Frontal cortex (tissue), 4 donors: ENCODE measurements at places on chromosomes 7 and 10. TPM values are rescaled to one million over a fixed set of nuclear protein-coding genes. Genes with fewer than 3 reads are reported as not detected.

The ARMS2 gene
- total RNA-seq: not detected

The TMEM273 gene
- 2.4 TPM for total RNA-seq

The HYCC1 gene
- 86.4 TPM for total RNA-seq

The LMTK2 gene
- total RNA-seq: 37.1 TPM

The LIPM gene
- not detected for total RNA-seq

The NANOS1 gene
- total RNA-seq: 7.3 TPM

The OR2A1 gene
- total RNA-seq: not detected

The ADAM22 gene
- 76.2 TPM for total RNA-seq

The PTPN12 gene
- 141 TPM for total RNA-seq

The NKX2-3 gene
- total RNA-seq: under 0.01 TPM

The CYP3A7 gene
- not detected for total RNA-seq

The GPR26 gene
- 5.3 TPM for total RNA-seq

GRCh38 chr7:129898502-129899160 lies 54.1 kb downstream of the UBE2H start:
- DNase-seq: no peak

- DNase-seq: no peak
These were observed 180.1 kb upstream of the CCDC6 start for GRCh38 chr10:60086421-60086820.

- no peak for DNase-seq
These were observed 994 bp downstream of the SLC25A28 start for GRCh38 chr10:99619090-99619800.

DNA sequence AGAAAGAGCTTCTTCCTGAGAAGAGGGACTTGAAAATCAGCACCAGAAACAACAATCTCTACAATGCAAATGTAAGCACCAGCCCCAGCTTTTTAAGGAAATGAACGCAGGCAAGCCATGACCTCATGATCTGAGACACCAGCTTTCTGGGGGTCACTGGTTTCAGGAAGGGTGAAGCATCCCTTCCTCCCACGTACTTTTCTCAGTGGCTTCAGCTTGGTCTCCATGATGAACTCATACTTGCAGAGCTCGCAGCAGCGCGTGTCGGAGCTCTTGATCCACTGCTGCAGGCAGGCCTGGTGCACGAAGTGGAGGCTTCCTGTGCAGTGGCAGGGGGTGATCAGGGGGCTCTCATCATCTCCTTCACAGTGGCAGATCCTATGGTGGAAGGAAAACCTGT lies 87.0 kb downstream of the ALOX5 start:
- DNase-seq: no peak

DNA sequence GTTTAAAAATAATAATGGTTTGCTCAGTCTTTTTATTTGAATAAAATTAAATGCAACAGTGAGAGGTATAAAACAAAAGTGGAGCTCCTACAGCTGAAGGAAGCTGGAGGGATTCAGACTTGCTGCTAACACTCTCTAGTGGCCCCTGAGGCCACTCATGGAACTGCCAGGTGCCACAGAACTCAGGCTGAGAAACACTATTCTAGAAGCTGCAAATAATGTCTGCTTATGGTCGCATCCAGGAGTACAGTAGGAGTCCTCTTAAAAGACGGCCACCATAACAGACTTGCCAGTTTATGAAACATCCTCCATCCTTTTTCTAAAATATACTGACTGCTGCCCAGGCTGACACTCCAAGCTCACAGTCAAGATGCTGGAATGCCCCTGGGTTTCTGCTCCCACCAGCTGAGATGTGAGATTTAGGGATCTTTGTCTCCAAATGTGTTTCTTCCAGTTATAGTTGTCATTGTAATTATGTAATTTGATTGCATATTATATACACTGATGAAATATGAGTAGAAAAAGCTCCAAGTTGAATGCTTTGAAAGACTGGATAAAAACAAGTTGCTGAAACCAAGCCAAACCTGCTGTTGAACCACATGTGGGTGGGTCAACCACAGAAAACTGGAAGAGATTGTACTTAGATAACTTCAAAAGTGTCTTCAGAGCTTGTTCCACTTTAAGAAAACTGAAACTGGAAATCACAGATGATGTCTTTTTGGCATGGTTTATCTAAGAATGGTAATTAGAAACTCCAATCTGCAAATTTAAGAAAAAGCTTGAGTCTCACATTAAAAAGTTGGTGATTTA lies 213.7 kb upstream of the AOAH start:
- DNase-seq: no peak

- no peak for DNase-seq
These were observed 57.2 kb downstream of the PAX2 start for GRCh38 chr10:100802607-100803006.

GRCh38 chr7:88020953-88021665 lies 87.1 kb downstream of the ADAM22 start:
- no peak for DNase-seq

DNA sequence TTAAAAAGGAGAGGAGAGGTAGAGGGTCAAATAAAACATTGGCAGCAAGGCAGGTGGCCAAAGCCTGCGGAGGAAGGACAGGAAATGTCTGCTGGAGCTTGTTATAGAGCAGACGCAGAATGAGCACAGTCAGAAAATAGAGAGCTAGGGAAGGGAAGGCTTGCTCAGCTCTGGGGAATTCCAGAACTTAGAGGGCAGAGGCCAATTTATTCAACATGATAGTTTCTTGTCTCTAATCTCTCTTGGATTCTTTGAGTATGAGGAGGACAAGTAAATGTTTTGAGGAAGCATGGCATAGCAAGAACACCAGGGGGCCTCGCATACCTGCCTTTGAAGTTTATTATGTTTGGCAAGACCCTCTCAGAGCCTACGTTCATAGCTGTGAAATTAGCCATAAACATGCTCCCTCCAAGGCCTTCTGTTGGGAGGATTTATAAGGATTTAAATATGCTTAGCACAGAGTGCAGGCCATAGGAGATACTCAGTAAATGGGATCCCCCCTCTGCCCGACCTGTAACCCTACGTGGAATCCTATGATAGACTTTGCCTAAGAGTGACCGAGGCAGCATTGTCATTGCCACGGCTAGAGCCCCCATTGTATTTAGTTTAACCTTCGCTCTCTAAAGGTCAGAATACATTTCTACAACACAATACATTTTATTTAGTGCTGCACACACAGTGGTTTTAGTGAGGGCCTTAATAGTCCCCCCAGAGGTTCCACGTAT lies 293.9 kb downstream of the CCDC3 start:
- DNase-seq: no peak

GRCh38 chr10:75407224-75407712 lies 5.7 kb upstream of the ZNF503 start:
- DNase-seq: no peak

GRCh38 chr7:112422842-112423496 lies 27.3 kb upstream of the IFRD1 start:
- DNase-seq: peak; percentile 20

DNA sequence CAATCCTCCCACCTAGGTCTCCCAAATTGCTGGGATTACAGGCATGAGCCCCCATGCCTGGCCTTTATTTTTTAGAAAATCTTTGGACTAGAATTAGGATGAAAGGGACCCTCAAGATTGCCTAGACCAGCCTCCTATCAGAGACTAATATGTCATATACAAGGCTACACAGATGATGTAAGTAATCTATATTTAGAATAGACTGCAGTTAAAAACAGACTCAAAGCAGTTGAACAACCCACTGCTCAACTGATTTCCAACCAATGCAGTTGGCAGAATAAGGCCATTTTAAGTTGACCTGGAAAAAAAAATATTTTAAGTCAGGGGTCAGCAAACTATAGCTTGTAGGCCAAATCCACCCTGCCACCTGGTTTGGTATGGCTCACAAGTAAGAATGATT lies 27.7 kb downstream of the PSPH start:
- no peak for DNase-seq

DNA sequence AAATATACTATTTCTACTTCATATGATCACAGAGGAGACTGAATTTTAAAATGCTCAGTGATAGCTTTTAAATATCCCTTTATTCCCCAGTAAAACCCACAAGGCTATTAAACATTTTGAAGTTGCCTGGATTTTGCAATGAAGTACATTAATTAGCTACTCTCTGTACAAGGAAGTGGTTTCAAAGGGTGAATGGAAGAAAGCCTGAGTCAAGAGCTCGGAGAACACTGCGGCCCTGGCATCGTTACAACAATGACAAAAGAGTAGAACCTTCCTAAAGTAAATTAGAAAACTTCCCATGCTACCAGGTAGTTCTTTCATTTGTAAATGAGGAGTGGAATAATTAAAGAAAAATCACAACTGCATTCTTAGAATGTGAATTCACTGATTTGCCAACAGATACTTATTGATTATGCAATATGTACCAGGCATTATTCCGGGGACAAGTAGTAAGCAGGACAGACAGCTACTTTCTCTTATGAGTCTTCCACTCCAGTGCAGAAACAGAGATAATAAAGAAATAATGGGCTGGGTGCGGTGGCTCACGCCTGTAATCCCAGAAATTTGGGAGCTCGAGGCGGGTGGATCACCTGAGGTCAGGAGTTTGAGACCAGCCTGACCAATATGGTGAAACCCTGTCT lies 63.0 kb downstream of the ZNF22 start:
- DNase-seq: no peak

DNA sequence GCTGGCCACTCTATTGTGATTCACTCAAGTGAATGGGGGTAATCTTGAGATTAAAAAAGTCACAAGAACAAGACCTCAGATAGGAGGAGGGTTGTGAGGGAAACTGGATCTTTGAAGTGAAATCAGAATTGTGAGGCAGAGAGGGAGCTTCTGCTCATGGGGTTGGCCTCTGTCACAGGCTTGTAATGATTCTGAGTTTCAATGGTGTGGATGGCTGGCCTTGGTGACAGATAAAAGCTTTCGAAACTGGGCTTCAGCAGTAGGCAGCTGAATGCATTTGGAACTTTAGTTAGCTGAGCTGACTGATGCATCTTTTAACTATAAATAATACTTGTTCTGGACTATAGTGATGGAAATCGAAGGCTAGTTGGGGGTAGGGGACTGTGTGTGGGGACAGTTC lies 12.2 kb downstream of the TAS2R60 start:
- DNase-seq: no peak

DNA sequence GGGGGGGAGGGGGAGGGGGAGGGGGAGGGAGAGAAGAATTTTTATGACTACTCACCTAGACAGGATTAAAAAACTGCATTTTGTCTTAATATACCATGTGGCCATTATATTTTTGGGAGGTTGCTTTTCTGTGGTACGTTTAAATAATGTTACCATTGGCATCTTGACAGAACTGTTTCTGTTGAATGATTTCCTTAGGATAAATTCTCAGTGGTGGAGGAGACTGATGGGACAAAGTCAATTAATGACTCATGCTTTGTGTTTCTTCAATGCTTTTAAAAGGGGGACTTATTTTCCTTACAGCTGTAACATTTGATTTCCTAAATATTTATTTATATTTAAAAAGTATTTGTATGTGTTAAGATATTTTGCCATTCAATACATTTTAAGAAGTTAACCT lies 13.7 kb downstream of the AGR2 start:
- no peak for DNase-seq

GRCh38 chr7:72042855-72043254 lies 369.3 kb downstream of the CALN1 start:
- no peak for DNase-seq

GRCh38 chr10:89837165-89838043 lies 136.0 kb downstream of the KIF20B start:
- peak; percentile 19 for DNase-seq

GRCh38 chr10:101388676-101389276 lies 34.8 kb downstream of the BTRC start:
- no peak for DNase-seq

- DNase-seq: no peak
These were observed 36.4 kb upstream of the ASL start for GRCh38 chr7:66039094-66039670.

DNA sequence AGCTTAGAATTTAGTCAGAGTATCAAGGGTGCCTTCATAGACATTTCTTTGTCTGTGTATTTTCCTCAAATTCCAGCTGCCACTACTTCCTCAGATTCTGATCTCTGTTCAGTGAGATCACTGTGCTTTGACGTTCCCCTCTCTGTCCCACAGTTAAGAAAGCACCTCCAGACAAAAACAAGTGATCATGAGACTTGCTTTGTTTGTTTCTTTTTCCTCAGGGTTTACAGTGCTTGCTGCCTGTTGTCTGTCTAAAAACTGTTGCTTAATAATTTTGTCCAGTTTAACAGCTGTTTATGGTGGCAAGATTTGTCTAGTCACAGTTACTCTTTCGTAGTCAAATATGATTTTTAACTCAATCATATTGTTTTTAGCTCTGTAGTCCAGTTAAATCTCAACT lies 29.1 kb downstream of the TRUB1 start:
- no peak for DNase-seq

GRCh38 chr7:3549601-3550000 lies 248.5 kb downstream of the SDK1 start:
- DNase-seq: no peak

DNA sequence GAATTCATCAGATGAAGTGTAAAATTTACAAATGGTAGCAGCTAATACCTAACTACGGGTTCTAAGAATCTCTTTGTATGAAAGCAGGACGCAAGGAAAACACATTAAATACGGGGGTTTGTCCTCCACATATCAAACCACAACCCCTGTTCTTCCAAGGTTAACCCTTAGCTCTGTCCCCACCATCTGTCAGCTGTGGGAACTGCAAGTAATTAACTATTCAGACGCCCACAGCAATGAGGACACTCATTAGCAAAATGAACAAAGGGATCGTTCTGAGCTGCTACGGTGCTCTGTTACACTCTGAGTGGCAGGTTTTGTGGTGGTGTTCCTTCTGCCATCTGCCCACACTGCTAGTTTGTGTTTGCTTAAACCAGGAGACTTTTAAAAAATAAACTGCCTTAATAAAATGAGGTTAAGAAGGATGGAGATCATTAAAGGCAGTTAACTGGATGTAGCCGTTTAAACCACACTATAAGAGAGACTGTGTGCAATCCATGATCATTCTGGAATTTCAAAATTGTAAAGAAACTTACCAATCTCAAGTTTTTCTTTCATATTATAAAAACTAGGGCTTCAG lies 51.4 kb downstream of the C10orf67 start:
- DNase-seq: no peak

GRCh38 chr10:109173121-109173520 lies 750.2 kb downstream of the XPNPEP1 start:
- no peak for DNase-seq

- no peak for DNase-seq
These were observed 2.7 kb upstream of the COMTD1 start for GRCh38 chr10:75238182-75239095.

DNA sequence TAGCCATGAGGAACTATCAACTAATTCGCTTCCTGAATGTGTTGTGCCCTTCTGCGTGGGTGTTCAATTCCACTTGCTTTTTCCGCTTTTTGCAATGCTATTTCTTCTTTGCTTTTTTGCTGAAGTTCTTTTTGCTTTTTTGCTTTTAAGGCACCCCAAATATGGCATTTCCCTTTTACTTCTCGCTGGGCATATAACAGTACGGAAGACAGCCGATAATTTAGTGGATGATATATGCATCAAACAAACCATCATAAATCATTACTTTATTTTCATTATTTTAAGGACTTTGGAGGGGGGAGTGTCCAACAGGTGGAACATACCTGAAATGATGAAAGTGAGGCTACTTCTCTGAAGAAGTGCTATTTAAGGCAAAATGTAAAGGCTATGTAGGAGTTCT lies 277.0 kb upstream of the MTPN start:
- DNase-seq: no peak

GRCh38 chr10:22554461-22555182 lies 159.8 kb downstream of the PIP4K2A start:
- no peak for DNase-seq
